ENCODE measurements at places on chromosomes 5 and 9.
A peak's percentile ranks its signal among the peaks of the same experiment; 100 is the strongest.

- DNase-seq: no peak
Observed at GRCh38 chr9:125659954-125660353, 47.1 kb downstream of the MAPKAP1 start.

DNA sequence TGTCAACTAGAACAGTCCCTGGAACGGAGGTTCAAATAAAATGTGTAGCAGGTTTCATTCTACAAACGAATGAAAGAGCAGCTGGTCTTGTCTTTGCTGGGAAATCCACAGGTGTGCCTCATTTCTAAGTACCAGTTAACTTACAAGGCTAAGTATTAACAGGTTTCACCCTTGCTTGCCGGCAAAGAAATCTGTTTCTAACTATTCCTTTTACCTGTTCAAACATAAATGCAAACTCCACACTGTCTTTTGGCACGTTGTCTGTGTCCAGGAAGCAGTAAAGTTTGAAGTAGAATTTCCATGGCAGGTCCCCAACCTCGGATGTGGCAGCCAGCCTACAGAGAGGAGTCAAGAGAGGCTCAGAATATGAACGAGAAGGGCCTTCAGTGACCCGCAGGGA, 54.4 kb upstream of the RETREG1 start:
- DNase-seq: no peak

- DNase-seq: no peak
Observed at GRCh38 chr5:110865400-110866094, 126.7 kb downstream of the SLC25A46 start.

GRCh38 chr9:121744687-121745395, 93.4 kb downstream of the DAB2IP start:
- no peak for DNase-seq

DNA sequence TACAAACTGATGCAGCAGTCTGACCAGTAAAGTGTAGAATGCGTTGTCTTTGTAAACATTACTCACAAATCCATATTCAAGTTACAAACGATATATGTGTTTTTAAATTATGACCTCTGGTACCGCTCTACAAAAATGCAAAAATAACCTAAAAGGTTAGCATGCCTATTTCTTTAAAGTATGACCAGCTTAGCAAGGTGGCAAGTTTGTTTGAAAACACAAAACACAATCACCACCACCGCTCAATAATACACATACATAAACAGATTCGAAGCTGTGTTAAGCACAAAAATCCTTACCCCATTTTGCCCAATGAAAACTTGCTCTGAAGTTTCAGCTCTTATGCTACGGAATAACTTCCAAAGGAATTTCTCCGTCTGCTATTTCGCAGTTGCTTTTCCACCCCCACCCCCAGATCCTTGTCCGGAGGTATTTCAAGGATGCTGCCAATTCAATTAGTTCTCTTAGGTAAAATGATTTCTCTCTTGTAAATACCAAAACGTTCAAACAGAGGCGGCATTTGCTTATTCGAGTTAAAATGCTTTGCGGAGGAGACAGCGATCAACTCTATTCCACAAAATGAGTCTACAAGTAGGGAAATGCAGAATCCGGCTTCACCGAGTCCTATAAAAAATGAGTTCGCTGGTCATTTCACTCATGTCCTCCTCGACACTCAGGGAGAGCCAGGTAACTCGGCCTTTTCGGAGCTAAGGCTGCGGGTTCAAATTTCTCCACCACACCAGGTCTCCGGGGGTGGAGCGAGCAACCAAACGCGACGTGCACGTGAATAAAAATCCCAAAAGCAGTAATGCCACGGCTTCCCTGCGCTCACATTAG, 1.2 kb downstream of the HOMER1 start:
- no peak for DNase-seq

GRCh38 chr9:135587658-135588057, 26.1 kb downstream of the PAEP start:
- no peak for DNase-seq

- no peak for DNase-seq
Observed at GRCh38 chr5:76690704-76691466, 25.0 kb upstream of the F2R start.

DNA sequence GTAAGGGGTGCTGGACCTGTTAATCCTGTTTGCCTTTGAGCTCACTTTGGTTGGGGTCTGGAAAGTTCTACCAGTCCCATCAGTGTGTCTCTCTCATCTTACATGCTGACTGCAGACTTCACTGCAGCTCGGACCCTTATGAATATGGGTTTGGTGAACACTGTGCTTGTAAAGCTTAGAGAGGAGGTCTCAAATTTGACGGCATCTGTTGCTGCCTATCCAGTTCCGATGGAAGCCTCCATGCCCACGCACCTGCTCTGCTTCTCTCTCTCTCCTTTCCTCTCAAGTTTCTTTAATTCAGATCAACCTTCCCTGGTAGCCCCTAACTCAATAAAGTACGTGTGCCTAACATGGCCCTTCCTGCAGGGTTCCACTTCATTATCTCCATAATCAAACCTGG, 217.9 kb downstream of the HSPA4 start:
- no peak for DNase-seq

DNA sequence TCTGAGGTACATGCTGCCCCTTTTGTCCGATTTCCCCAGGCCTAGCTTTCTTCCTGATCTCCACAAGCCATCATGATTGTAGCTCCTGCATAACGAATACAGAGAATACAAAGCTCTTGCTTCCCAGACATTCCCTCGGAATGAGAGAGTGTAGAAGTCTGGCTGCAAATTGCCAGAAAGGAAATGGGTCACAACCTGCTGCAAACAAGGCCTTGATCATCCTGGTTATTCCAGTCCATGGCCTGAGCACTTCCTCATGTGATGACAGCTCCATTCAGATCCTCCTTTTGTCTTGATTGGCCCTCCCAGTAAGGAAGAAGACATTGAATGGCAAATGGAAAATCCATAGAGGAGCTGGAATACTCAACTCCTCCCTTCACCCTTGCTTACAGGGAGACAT, 136.0 kb upstream of the ADRA1B start:
- DNase-seq: no peak

DNA sequence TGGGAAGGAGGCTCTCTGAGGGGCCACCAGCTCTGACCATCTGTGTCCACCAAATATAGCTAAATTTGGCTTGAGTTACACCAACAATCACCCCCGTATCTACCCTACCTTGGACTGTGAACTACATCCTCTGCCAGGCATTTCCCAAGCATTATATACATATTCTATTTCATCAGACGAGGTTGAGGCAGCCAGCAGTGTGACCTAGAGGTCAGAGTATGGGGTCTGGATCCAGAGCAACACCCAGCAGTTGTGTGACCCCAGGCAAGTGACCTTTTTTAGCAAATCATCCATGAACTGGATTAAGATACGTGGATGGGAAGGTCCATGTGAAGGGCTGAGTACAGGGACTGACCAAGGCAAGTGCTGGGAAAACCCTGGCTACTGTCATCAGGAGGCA, 180.6 kb downstream of the HSPA4 start:
- no peak for DNase-seq

- no peak for DNase-seq
Observed at GRCh38 chr9:101275769-101276250, 109.0 kb downstream of the BAAT start.

DNA sequence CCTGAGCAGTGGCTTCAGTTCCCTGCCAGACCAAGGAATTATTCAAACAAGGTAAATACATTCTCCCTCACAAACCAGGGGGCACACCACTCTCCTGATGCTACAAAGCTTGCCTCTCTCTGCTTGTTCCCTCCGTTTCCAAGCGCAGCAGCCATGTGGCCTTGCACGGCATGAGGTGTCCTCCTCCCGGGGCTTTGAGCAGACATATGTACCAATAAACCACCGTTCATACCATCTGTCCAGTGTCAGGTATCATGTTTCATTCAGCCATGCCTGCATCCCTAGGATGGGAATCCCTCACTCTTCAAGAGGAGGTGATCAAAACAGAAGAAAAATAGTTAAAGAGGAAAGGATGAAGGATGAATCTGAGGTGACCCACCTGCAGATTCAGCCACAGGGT, 282.7 kb downstream of the ENC1 start:
- no peak for DNase-seq

GRCh38 chr5:143592648-143593047, 189.2 kb upstream of the NR3C1 start:
- no peak for DNase-seq

DNA sequence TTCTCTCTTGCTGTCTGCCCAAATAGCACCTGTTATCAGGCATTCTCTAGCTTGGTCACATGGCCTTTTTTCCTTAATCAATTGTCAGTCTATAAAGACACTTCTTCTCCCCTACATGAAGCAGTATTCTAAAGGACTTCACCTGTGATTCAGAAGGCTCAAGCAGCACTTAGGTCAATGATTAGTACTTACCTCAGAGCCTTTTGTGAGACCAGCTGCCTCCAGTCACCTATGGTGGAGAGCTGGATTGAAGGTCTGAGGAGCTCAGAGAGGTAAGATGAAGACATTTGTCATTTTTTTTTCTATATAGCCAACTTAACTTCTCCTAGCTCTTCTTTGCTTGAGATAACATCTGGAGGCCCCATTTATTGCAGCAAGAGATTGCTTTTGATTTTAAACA, 278.3 kb upstream of the PCSK5 start:
- DNase-seq: no peak

GRCh38 chr9:93183663-93184431, at the start of gene WNK2:
Gene WNK2, plus strand, starts transcription at chr9:93184139. Its CDS starts 791 bp downstream, at chr9:93184930.
- DNase-seq: peak; percentile 43

DNA sequence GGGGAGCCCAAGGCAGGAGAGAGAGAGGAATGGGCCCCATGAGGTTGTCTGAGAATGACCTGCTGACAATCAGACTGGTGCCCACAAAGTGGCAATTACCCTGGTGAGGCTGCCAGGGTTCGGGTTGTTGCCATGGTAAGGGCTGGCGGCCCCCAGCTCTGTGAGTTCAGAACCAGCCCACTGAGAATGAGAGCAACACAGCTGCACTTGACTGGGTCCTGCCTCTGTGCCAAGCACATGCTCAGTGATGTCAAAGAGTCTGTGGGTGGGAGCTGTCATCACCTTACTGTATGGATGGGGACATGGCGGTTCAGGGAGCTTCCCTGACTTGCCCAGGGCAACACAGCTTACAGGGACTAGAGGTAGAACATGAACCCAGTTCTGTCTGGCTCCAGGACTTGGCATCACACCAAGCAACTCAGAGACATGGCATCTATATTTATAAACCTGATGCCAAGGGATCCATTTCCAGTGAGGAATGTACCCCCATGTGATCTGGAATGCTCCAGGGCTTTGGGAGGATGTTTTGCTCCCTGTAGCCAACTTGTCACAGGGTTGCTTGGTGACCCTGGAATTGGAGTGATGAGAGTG, 38.2 kb upstream of the TEX48 start:
- no peak for DNase-seq

DNA sequence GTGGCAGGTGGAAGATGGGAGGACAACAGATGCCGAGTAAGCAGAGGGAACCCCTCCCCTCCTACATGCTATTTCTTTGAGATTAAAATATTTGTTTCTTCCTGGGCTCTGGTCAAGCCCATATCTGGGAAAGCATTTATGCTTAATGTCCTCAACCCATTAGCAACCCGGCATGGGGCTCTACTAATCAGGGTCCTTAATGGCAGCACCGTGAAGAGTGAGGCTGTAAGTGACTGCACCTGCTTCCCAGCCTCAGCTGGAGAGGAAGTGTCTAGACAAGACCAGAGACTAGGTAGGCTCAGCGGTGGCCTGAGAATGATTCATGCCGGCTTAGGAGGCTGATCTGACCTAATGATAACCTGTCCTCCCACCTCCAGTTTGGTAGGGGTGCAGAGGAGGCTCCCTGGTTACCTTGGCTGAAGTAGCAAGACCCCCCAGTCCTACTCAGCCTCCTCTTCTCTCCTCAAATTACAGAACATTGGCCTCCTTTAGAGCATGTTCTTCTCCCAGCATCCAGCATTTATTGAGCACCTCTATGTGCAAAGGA, 61.3 kb upstream of the HSPA9 start:
- no peak for DNase-seq

- no peak for DNase-seq
Observed at GRCh38 chr5:119840175-119840574, 210.8 kb downstream of the FAM170A start.

- DNase-seq: no peak
Observed at GRCh38 chr9:78239506-78239905, 3.6 kb downstream of the CEP78 start.

GRCh38 chr5:107812570-107813141, 141.9 kb upstream of the EFNA5 start:
- DNase-seq: no peak

- no peak for DNase-seq
Observed at GRCh38 chr5:113205807-113206206, 229.0 kb downstream of the TSSK1B start.

- peak; percentile 18 for DNase-seq
Observed at GRCh38 chr9:4489919-4490704, at the start of gene SLC1A1. Gene SLC1A1, plus strand, starts transcription at chr9:4490468. Its CDS starts 212 bp downstream, at chr9:4490680.

DNA sequence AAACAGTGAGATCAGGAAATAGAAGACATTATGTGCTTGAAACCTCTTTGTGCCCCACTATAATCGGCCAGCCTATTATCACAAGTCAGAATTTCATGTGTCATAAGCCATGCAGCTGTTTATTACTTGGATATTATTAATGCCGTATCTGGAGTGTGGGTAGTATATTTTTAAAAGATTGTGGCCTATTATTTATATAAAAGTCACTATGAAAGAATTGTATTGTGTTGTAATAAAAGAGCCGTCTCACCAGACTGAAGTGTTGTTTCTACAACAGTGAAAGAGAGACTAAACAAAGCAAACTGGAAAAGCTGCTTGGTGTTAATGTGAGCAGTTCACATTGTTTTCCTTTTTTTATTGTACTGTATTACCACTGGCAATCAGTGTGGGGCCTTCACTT, 449.1 kb downstream of the PSAT1 start:
- DNase-seq: no peak

GRCh38 chr5:181217111-181217802, 5.8 kb upstream of the TRIM41 start:
- peak; percentile 60 for DNase-seq

DNA sequence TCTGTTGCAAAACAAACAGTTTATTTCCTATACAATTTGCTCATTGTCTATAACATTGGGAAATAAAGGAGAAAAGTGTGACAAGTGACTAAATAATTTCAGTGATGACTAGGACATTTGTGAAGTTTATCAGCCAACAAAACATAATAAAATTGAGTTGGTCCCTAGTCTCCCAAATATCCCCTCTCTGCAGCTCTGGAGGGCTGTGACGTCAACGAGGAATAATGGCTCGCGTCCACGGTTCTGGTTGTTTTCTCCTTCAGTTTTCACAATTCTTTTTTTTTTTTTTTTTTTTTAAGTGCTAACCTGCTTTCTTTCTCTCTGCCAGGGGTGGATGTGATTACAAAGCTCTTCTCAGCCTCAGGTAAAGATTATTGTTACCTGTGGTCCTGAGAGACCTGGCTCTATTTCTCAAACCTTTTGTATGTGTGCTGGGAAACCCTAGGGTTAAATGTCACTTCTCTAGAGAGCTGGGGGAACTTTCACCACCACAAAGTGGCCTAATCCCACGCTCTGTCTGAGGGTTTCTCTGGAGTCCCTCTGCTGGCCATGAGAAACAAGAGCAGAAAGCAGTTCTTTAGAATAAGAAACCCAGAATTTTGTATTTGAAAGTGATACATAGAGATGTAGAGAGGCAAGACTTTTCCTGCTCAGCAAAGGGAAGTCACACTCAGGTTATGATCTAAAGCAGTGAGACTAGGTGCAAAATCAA, 36.2 kb upstream of the ANKRD55 start:
- DNase-seq: no peak
